ENCODE measurements at places on chromosomes 1 and 21.

- DNase-seq = no peak
Measured at GRCh38 chr1:218211241-218211640, 73.9 kb upstream of the RRP15 start.

DNA sequence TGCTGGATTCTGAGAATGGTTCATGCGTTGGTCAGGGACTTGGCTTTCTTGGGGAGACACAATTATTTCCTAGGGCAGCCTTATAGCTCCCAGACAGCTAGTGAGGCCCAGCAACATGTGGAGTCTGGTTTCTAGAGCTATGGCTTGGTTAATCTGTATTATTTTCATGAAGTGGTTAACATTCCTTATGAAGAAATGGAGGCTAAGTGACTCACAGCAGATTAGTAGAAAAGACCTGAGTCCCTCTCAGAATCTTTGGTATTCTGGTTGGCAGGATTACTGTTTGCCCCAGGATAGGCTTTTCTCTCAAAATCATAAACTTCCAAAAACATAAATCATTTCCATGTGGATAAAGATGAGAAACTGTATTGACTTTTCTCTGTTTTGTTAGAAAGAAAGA is 42.3 kb downstream of the DUSP10 start:
- no peak for DNase-seq

GRCh38 chr21:26195708-26196107 is 25.1 kb upstream of the APP start:
- no peak for DNase-seq

DNA sequence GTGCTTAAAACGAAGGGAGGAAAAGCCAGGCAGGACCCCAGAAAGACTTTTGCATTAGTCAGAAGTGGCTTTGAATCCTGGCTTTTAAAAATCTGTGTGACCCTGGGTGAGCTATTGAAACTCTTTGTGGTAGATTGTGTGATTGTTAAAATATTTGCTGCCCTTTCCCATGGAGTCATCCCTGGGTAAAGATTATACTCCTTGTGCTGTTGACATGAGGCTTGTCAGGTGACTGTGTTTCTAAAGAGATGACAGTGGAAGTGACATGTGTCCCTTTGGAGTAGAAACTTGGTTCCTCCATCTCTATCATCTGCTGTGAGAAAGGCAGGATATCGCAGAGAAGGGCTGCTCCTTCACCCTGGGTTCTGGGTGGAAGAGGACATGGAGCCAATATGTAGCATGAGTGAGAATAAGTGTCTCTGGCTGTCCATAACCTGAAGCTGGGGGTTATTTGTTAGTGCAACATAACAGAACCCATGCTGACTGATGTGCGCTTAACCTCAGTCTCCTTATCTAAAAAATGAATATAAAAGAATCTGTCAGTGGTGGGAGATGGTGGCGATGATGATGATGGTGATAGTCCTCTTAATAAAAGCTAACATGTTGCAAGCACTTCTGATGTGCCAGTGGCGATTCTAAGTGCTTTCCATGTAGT is 187.6 kb downstream of the RHOU start:
- no peak for DNase-seq

DNA sequence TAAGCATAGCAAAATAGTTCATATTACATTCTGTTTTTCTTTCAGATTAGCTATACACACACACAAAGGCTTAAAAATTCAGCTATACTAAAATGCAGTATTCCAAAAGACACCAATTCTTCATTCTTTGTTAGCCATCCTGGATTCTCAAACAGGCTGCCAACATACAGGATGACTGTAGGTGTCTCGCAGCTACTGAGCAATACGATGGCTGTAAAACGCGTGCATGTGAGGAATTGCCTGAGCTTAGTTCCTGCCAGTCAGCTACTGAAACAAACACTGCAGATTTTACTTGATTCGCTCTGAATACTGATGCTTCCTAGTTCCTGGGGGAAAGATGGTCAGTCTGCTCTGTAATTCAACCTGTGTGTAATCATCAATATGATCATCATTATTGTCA is 24.7 kb upstream of the HMGN1 start:
- no peak for DNase-seq

DNA sequence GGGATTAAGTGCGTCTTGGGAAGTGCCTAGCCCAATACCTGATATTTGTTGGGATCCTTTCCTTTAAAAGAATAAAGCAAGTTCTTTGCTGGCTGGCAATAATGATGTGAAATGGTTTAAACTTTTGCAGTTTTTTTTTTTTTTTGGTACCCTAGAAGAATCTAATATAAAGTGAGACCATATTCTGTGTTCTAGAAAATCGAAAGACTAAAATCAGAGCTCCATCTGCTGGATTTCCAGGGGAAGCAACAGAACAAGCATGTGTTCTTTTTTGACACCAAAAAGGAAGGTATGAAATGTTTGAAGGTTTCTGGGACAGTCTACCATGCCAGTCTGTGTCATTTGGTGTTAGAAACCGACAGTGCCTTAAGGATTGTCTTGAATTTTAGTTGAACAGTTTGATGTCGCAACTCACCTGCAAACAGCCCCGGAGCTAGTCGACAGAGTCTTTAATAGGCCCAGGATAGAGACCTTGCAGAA is 6.4 kb downstream of the UTP11 start:
- DNase-seq = peak; percentile 20

- no peak for DNase-seq
Measured at GRCh38 chr1:179810367-179810715, 67.2 kb downstream of the FAM163A start.

GRCh38 chr1:204726478-204726877 is 40.9 kb upstream of the LRRN2 start:
- no peak for DNase-seq

- DNase-seq = no peak
Measured at GRCh38 chr1:99207216-99207615, 57.1 kb upstream of the PLPPR4 start.
